ENCODE measurements at places on chromosomes 2 and 18. TPM values are rescaled to one million over a fixed set of nuclear protein-coding genes. Genes with fewer than 3 reads are reported as not detected.
A peak's percentile ranks its signal among the peaks of the same experiment; 100 is the strongest.

DNA sequence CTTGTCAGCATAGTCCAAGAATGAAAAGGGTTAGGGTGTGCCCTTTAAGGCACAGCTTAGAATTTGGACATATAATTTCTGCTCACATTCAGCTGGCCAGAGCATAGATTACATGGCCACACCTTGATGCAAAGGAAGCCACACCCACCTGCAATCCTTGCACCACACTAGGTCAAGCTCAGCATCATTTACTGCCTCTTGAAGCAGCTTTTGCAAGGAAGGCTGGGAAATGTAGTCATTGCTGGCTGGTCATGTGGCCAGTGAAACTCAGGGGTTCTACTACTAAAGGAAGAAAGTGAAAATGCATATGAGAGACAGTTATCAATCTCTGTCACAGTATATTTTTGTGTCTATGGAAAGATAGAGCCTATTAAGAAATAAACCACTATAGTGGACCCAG is 159.3 kb downstream of the GFPT1 start:
- no peak overlapping the region for H3K27ac ChIP-seq
- no peak overlapping the region for H3K4me3 ChIP-seq
- H3K4me1 ChIP-seq, result no peaks in the 10 kb centered on the region
- DNase-seq, result no peak

- peaks cover 51% of the 10 kb centered on the region for H3K4me1 ChIP-seq
- H3K27me3 ChIP-seq, result no peaks in the 10 kb centered on the region
- peak overlapping the region; percentile 72 for H3K27ac ChIP-seq
Observed at GRCh38 chr18:58223717-58224424, 179.8 kb downstream of the NEDD4L start.

DNA sequence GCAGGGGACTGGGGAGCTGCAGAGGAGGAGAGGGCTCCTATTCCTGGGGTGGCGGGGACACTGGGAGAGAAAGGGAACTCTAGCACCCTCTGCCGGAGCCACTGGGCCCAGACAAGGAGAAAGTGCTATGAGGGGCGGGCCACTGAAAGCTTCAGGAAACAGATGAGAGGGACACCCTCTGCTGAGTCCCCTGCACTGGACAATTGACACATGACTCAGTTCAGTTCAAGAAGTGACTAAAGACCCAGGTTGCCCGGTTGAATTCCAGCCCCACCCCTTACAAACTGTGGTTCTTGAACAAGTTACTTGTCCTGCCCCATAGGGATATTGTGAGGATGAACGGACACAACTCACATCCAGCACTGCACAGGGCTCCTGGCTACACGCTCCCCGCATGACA is 5.0 kb downstream of the RUFY4 start:
- peaks cover 2% of the 10 kb centered on the region for H3K27me3 ChIP-seq
- no peak for DNase-seq
- peaks cover 2% of the 10 kb centered on the region for H3K4me1 ChIP-seq
- H3K27ac ChIP-seq, result no peak overlapping the region

The RBKS gene
- 2.5 TPM for total RNA-seq
